Activated naive CD4-positive, alpha-beta T cell treated with anti-CD3 and anti-CD28 coated beads, Interleukin-2, amount 50 U/mL, for 16 hours (primary cell): ENCODE measurements at places on chromosomes 1 and 21.

- no peak for DNase-seq
Observed at GRCh38 chr1:227938911-227939790, 8.6 kb downstream of the WNT9A start.

DNA sequence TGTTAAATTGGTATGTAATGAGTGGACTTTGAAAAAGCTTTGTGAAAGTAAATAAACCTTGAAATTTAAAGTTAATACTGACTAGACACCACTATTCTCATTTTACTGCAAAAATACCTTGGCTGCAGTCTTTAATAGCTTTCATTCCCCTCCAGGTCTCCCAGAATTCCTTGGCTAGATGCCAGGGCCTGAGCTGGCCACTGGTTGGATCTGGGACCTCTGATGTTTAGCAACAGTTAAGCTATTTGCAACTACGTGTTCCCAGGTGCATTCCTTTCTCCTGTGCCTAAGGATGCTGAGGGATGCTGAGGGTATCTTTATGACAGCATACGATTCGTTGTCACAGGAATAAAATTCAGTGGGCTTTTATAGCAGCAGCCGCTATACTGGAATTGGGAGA lies 938.7 kb downstream of the TTLL7 start:
- DNase-seq: no peak

- DNase-seq: peak; percentile 62
Observed at GRCh38 chr21:41816583-41817165, 49.8 kb upstream of the RIPK4 start.

- no peak for DNase-seq
Observed at GRCh38 chr1:54398963-54399528, 7.1 kb downstream of the SSBP3 start.

DNA sequence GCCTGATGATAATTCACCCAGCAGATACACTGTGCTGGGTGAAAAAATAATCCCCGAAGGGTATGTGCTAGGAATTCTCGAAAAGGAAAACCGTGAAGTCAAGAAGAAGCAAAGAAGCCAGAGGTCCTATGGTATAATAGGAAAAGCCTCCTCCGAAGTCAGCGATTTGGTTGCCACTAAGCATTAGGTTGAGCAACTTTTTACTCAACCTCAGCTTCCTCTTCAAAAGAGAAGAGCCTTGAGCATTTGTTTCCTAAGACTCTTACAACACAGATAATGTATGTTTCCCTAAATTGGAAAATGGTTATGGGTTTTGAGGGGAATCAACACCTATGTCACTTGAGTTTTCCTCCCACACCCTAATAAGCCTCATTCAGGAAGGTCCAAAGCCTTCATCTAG lies 21.3 kb upstream of the MNDA start:
- no peak for DNase-seq

DNA sequence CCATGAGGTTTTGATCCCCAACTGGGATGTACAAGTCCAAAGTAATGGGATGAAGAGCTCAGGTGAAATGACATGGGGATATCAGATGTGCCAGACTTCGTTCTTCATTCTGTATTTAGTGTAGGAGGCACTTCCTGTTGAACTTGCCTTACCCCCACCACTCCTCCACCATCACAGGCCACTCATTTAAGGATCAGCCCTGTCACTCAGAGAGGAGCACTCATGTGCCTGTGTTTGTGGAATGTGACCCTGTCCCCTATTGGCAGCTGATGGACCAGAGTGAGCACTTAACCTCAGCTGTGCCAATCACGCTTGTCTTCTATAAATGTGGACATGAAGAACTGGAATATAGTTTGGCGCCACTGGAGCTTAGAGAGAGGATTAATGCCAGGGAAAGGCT lies 91.4 kb upstream of the CTTNBP2NL start:
- no peak for DNase-seq

DNA sequence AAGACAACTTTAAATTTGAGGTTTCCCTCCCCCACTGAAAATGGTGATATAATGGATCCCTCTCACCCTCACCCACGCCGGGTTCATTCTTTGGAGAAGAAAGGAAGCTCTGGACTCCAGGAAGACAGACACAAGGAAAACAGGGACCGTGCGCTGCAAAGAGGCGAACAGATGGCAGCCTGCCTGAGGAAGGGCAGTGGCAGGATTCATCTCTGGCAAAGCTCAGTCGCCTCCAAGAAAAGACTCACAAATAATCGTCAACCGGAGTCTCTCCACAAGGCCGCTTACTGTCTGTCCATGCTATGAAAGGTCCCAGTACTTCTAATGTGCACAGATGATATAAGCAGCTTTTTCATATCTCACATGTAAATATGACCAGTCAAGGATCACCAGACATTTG lies 110.3 kb downstream of the TIAM1 start:
- DNase-seq: no peak

- DNase-seq: peak; percentile 76
Observed at GRCh38 chr1:94541246-94542087, at the start of gene F3. Gene F3 (minus strand): TSS chr1:94541759. CDS start chr1:94541636, 123 bp downstream.

GRCh38 chr21:34675871-34676270 lies 7.1 kb downstream of the CLIC6 start:
- no peak for DNase-seq

DNA sequence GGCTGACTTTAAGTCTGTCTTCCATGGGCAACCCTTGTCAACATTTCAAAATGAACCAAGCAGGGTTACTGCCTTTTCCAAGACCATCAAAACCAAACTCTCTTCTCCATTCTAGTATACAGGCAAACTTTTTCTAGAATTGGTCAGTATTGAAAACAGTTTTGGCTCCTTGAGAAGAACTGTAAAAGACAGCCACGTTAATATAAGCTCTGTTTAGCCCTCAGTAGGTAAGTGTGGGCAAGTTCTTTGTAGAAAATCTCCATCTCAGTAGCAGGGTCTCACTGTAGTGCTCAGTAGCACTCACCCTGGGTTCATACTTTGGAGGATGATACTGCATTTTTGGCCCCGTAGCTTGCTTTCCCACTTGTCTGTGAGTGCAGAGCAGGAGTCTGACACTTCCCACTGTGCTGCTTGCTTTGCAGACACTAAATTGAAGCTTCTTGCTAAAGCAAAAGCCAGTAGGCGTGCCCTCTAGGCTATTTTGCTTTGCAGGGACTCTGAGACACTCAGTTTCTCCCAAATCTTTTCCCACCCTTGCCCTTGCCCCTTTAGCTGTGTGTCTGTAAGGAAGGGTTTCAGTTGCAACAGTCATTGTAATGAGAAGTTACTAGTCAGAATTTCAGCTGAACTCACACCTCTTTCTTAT lies 34.3 kb upstream of the CACYBP start:
- DNase-seq: no peak

DNA sequence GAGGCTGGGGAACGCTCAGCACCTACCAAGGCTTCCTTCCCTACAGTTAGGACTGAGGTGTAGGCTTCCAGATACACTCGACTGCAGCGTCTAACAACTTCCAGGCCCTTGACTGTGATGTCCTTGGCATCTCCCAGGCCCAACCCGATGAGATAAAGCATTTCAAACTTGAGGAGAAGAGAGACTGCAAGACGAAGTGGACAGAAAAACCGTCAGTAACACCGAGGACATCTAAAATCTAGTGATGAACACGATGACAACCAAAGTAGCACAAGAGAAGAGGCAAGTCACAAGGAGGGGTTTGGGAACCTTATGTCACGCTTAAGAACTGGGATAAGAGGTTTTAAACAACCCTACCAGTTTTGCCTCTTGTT lies 314 bp downstream of the DPH5 start:
- no peak for DNase-seq
